Activated CD8-positive, alpha-beta memory T cell treated with anti-CD3 and anti-CD28 coated beads, Interleukin-2, amount 50 U/mL, for 4 hours (primary cell): ENCODE measurements at places on chromosomes 2 and 18.

DNA sequence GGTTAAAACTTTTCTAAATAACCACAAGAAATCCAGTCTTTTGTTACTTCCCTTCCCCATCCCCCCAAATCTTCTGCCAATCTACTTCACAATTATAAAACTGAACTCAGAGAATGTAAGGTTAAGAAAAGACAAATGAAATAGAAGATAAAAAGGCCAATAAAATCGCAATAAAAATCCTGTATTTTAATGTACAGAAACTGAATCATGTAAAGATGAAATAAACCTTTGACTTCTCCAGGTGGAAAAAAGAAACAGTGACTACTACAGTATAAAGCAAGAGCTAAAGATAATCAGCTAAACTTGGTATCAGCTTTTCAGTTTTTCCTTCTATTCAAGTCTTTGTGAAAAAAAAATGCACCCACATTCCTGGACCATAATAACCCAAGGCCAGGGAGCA is 1.7 kb downstream of the SYT4 start:
- DNase-seq: no peak

DNA sequence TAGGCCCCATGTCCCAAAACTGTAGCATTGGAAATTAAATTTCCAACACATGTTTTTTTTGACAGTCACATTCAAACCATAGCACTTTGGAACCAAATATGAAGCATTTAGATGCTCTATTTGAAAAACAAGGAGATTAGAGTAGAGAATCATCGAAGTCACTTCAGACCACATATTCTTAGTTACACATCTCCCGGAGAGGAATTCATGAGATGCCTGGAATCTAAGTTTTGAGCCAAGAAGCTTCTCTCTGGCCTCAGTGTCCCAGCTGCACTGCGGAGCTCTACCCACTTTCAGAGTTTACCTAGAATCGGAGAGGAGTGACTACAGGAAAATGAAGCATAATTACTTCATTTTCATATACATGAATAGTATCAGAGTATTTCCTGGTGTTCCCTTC is 385.9 kb downstream of the TNS1 start:
- no peak for DNase-seq

- no peak for DNase-seq
These were observed 86.8 kb downstream of the ALK start for GRCh38 chr2:29834624-29835023.

- no peak for DNase-seq
These were observed 2.9 kb upstream of the ADCYAP1 start for GRCh38 chr18:901761-902160.

- no peak for DNase-seq
These were observed 104.5 kb downstream of the OSBPL6 start for GRCh38 chr2:178298785-178299212.

DNA sequence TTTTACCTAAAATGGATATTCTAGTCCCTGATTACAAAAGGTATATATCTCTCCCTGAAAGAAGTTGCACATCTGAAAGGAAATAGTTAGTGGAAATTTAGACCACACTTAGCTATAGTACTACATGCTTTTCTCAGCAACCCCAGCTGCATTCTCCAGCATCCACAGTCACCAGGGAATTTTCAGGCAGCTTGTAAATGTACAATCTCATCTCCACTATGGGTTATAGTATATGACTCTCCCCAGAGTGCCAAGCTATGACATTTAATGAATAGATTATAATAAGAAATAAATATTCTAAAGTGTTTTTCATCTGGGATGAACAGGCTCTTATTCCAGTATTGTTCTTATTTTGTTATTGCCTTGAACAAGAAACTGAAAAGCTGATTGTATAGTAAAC is 197.6 kb upstream of the HNRNPA3 start:
- no peak for DNase-seq

GRCh38 chr2:113203217-113203530 is 29.4 kb downstream of the PSD4 start:
- DNase-seq: no peak

GRCh38 chr2:100640431-100641124 is 77.8 kb downstream of the PDCL3 start:
- DNase-seq: no peak

DNA sequence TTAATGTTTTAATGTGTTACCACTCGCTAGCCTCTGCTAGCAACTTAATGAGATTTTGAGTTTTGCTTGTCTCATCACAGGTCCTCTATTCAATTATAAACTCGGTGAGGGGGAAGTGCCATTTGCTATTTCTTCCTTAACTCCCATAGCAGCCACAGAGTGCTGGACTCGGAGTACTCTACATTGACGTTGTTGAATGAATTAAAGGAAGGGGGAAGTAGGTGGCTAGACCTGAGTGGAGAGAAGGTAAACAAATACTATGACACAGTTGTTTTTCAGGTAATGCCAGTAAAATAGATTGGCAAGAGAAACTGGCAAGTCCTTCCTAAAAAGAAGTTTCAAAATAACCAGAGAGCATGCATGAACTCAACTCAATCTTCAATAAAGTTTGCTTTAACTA is 339.3 kb downstream of the HRH4 start:
- no peak for DNase-seq

GRCh38 chr2:862731-863466 is 87.8 kb upstream of the SNTG2 start:
- no peak for DNase-seq

- DNase-seq: no peak
These were observed 155.3 kb upstream of the SLC39A10 start for GRCh38 chr2:195501746-195502145.

DNA sequence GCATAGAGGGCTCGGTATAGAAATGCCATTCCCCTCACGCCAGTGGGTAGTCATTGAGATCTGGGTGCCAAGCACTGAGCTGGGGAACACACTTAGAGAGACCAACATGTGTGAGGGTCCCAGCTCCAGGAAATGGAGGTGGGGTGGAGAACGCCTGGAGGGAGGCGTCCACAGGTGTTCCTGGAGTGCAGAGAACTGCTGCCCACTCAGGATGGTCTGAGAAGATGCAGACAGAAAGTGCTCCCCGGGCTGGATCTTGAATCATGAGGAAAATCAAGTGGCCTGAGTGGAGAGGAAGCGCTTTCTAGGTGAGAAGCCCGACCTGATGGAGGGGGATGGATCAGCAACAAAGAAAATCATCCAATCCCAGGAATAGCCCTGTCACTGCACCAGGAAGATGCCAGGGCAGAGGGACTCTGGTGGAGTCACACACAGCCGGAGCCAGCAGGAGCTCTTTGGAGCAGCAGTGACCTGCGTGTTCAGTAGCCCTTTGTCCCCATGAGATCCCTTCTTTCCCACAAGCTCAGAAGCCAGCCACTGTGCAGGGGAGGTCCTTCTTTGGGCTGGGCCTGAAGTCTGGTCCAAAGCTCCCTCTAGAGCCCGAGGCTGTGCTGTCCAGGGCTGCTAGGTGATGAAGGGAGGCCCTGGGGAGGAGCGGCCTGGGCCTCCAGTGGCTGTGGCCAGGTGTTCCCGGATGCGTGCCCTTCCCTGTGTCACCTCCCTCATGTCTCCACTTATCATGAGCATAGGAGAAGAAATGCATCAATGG is 112.3 kb downstream of the RNF144A start:
- no peak for DNase-seq

DNA sequence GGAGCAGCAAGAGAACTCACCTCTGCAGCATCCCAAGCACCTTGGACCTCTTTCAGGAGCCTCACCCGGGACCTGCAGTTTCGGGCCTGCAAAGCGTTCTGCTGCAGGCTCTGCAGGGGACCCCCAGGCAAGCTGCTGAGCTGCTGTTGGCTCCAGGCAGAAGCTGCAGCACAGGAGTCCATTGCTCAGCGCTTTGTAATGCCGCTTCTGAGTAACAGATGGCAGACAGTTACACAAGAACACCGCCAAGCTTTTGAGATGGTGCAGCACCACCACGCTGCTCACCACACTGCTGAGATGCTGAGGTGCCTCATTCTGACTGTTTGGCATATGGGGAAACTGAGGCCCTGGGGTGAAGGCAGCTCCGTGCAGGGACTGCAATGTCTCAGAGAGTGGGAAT is 1.9 kb upstream of the GALNT14 start:
- no peak for DNase-seq

- no peak for DNase-seq
These were observed 45.7 kb downstream of the RALB start for GRCh38 chr2:120298173-120298835.

DNA sequence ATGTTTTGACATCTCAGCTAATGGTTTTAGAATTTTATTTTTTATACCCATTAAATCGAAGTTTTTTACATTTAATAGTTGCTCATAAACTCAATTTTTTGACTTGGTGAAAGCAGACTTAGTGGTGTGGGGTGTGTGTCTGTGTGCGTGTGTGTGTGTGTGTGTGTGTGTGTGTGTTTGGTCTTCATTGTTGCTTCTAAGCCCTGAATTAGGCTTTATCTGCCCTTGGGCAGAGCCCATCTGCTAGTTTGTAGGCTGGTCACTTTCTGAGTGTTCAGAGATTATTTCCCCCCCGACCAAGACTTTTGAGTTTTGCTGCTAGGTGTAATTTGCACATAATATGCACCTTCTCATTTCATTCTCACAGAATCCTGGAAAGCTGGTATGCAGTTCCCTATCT is 14.3 kb downstream of the PAX3 start:
- no peak for DNase-seq

DNA sequence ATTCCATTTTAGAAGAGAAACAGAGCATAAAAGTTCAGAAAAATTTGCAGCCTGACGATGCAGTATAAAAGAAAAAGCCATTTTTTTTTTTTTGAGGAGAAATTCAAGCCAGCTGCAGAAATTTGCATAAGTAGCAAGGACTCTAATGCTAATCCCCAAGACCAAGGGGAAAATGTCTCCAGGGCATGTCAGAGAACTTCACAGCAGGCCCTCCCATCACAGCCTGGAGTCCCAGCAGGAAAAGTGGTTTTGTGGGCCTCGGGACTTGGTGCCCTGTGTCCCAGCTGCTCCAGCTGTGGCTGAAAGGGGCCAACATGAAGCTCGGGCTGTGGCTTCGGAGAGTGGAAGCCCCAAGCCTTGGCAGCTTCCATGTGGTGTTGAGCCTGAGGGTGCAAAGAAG is 325.3 kb upstream of the HNMT start:
- DNase-seq: no peak

DNA sequence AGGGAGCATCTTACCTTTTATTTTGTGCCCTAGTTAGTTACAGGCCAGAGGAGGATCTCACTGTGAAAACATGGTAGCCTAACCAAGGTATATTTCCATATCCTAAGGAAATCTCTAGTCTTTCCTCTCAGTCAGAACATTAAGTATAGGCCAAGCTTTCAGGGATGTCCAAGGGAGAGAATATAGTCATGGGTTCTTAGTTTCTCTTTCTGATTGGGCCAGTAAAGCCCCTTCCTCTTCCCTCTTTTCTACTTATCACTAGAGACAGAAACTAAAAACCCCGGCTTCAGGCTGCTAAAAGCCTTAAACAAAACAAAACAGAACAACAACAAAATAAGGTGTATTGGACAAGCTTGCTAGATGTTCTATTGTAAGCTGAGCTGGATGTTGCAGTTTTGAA is 44.3 kb upstream of the TNFRSF11A start:
- no peak for DNase-seq

GRCh38 chr2:6780765-6781274 is 84.9 kb downstream of the CMPK2 start:
- no peak for DNase-seq

- no peak for DNase-seq
These were observed 233.0 kb upstream of the TNP1 start for GRCh38 chr2:217092710-217093379.

GRCh38 chr2:20008703-20009102 is 3.8 kb downstream of the MATN3 start:
- no peak for DNase-seq

DNA sequence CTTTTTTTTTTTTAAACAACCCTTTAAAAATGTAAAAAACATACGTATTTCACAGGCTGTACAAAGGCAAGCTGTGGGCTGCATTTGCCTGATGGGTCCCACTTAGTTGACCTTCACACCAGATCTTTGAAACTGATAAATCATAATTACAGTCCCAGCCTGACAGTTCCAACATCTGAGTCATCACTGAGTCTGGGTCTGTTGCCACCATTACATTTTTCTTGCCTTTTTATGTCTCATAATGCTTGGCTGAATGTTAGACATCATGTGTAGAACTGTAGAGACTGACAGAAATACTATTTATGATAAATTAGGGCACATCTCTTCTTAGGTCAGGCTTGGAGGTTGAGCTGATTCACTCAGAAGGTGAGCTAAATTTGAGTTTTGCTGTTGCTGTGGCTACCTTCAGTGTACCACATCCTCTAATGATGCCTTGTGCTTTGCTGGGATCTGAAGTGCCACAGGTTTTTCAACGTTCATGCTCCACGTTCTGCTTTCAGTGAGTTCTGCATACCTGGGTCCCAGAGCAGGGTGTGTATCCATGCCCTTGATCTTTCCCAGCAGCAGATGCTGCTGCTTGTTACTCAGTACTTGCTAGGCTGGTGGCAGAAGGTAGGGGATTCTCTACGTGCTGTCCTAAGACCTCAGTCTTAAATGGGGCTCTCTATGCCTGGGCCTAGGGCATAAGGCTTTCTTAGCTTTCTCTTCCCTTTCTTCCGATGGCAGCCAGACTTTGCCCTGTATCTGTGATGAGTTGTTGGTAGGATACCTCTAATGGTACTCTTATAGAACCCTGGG is 160.6 kb upstream of the SMAD7 start:
- DNase-seq: no peak

- DNase-seq: no peak
These were observed 5.8 kb downstream of the NGEF start for GRCh38 chr2:233007270-233007669.

GRCh38 chr2:239751679-239752355 is 273.3 kb downstream of the NDUFA10 start:
- peak; percentile 30 for DNase-seq

GRCh38 chr2:152098496-152099366 is at the start of gene CACNB4:
Gene CACNB4 (minus strand): TSS chr2:152099044.
- DNase-seq: no peak

GRCh38 chr18:9787712-9788111 is 79.6 kb downstream of the RAB31 start:
- DNase-seq: no peak

DNA sequence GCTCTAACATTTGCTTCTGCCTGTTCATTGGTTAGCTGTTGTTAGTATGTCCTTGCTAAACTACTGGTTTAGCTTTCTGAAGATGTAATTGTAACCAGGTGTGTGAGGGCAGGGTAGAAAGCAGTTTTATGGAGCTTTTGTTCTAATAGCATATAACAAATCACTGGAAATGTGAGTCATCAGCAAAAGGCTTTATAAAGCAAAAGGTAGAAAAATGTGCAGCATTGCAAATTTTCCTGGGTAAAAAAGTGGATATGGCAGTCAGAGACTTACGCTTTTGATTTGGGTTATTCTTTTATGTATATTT is 85.3 kb downstream of the ZNF407 start:
- DNase-seq: no peak

GRCh38 chr18:70181015-70181414 is 24.5 kb downstream of the RTTN start:
- no peak for DNase-seq
